Hypothalamus (tissue), 51 donors: ENCODE measurements at places on chromosomes 6 and 20.

GRCh38 chr6:145818796-145819195 is 4.2 kb upstream of the FBXO30 start:
- DNase-seq = no peak

- DNase-seq = no peak
These were observed 241.9 kb downstream of the EPHA7 start for GRCh38 chr6:93177438-93177837.

DNA sequence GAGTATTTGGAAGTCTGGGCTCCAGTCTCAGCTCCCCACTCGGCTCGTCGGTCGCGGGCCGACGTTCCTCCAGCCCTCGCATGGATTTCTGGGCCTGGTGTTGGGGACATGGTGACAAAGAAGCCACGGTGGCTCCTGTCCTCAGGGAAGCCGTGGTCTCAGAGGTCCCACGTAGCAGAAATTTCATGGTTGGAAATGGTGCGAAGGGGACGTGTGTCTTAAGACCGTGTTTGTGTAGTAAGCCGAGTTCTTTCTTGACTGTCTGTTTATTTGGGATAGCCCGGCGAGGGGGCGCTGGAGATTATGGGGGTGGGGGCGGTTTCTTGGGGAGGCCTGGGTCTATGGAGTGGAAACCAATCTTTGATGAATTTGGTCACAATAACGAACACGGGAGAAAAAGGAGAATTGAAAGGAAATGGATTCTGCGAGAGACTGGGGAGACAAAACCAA is 23.5 kb upstream of the MAP3K7 start:
- peak; percentile 5 for DNase-seq

- no peak for DNase-seq
These were observed 12.4 kb downstream of the KIAA1755 start for GRCh38 chr20:38248133-38248532.

DNA sequence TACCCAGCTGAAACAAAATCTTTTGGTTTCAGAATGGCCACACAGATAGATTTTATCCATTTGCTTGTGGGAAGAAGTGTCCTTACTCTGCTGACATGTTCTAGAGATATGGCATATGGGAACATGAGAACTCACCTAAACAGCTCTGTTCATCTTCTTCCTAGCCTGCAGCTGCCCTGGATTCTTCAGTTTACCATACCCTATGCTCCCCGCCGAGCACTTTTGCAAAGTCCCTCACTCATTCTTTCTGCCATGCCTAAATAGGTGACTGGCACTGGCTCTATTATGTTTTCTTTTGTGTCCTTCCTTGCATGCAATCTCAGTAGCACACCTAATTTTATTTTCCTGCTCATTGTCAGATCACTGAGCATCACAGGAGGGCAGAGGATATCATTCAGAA is 293.7 kb upstream of the RSPO3 start:
- DNase-seq = no peak

- DNase-seq = no peak
These were observed 221.5 kb downstream of the MYLK4 start for GRCh38 chr6:2529211-2529719.

GRCh38 chr6:75278474-75279077 is 6.0 kb downstream of the TMEM30A start:
- no peak for DNase-seq

GRCh38 chr6:149985481-149985937 is 21.8 kb downstream of the ULBP1 start:
- DNase-seq = no peak

DNA sequence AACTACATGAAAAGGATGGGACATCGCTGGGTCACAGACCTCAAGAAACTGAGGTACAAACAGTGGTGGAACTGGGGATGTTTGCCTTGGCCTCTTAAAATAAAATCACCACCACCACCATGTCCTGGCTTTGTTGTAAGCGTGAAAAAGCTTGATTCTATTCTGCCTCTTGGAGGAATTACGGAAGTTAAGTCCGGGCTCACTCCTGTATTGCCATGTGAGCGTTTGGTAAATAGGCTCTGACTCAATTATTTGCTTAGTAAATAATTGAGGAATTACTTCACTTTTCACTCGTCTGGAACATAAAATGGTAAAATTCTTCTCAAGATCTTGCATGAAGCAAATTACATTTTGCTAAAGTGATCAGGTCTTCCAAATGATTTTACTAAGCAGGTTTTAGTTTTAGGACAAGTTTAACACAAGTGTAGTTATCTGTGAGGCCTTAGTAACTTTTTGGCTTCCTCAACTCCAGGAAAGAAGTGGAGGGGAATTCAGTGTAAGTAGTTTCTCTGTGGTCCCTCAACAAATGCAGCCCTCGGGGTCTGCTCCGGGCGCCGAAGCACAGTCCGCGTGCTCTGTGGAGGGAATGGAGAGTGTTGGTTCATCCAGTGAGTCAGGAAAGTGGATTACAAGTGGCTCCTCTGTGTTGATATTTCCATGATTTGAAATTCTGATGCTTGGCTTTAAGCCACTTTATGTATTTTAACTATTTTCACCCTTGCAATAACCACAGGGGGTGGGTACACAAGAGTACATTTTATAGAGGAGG is 23.8 kb downstream of the IYD start:
- no peak for DNase-seq

GRCh38 chr6:139338795-139339194 is 35.7 kb downstream of the CITED2 start:
- no peak for DNase-seq

DNA sequence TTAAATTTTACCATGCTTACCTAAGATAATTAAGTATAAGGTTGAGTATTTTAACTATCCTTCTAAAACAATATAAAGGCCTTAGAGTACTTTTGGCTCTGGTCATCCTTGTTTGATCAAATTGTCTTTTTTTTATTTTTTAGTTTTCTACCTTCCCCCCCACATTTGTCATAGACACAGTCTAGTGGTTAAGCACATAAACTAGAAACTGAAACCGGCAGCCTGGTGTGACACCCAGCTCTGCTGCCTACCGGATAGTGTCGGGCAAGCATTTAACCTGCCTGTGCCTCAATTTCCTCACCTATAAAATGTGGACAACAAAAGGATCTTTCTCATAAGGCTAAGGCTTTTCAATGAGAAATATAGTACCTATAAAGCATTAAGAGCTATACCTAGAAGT is 21.6 kb upstream of the TULP4 start:
- no peak for DNase-seq

- DNase-seq = no peak
These were observed 539.3 kb downstream of the RFPL4B start for GRCh38 chr6:112886415-112886814.

DNA sequence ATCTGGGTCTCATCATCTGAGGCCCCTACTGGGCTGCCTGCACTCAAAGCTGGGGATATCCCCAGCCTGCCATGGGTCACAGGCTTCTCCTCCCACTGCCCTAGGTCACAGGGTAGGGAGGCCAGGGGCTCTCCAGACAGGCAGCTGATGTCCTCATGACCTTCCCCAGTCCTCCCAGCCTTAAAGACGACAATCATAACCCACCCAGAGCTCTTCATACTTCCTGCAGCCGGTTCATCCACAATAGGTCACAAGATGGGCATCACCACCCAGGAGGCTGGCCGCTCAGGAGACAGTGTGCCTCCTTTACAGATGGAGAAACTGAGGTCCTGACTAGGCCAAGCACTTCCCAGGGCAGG is 15.2 kb downstream of the TFEB start:
- no peak for DNase-seq

DNA sequence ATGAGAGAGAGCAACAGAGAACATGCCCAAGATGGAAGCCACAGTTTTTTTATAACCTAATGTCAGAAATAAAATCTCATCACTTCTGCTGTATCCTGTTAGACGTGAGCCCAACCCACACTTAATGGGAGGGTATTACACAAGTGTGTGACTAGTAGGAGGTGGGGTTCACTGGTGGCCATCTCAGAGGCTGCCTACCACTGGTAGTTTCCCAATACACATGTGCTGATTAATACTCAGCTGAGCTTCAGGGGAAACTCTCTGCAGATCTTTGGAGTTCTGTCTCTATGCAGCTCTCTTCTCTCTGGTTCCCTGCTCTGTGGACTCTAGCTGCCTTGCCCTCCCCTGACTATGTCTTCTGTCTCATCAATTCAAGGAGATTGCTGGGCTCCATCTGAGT is 35.7 kb downstream of the CNBD2 start:
- no peak for DNase-seq

GRCh38 chr6:97048771-97049170 is 124.2 kb downstream of the KLHL32 start:
- DNase-seq = no peak

GRCh38 chr6:125486881-125487280 is 185.1 kb upstream of the HDDC2 start:
- DNase-seq = no peak

DNA sequence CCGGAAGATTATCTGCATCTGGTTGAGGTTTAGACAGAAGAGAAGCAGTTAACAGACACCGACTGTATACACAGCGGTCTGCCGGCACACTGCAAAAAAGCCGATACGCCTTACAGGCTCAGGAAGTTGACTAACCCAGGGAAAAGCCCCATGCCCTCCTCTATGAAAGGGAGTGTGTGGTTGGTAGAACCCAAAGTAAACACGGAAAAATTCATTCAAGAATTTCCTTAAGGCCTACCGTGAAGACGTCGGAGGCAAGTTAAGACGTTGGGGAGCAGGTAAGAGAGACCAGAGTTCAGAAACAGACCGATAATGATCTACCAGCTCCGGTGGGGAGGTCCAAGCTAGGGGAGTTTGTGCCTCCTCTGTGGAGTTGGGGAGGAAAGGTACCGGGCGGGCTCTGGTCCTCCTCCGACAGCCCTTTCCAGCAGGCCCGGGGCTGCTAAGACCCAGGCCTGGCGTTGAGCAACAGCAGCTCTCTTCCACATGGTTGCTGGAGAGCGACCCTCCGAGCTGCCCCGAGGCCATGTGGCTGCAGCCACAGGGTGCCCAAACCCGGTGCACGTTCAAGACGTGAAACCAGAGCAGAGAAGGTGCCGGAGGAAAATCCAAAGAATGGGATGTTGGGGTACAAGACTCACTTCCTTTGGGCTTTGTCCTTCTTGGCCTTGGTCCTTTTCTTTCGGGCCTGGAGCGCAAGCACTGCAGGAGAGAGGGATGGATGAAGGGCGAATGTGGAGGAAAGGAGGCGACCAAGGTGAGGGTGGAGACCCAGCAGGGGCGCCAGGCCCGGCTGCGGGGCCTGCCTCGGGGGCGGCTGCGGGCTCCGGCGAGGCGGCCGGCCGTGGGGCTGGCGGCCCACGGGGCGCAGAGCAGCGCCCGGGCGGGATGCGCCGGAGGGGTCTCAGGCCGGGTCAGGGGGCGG is 809 bp downstream of the SRPK1 start:
- DNase-seq = no peak

- no peak for DNase-seq
These were observed 153.3 kb upstream of the ENPP5 start for GRCh38 chr6:46323966-46324622.

- DNase-seq = no peak
These were observed 142.9 kb downstream of the HIVEP2 start for GRCh38 chr6:142802124-142802523.

GRCh38 chr20:40959325-40960092 is 69.1 kb upstream of the TOP1 start:
- DNase-seq = no peak
